SHP77 treated with DMSO at 0.1 percent for 48 hours (cell line): ENCODE measurements at places on chromosomes 6 and 20.
A peak's percentile ranks its signal among the peaks of the same experiment; 100 is the strongest.

DNA sequence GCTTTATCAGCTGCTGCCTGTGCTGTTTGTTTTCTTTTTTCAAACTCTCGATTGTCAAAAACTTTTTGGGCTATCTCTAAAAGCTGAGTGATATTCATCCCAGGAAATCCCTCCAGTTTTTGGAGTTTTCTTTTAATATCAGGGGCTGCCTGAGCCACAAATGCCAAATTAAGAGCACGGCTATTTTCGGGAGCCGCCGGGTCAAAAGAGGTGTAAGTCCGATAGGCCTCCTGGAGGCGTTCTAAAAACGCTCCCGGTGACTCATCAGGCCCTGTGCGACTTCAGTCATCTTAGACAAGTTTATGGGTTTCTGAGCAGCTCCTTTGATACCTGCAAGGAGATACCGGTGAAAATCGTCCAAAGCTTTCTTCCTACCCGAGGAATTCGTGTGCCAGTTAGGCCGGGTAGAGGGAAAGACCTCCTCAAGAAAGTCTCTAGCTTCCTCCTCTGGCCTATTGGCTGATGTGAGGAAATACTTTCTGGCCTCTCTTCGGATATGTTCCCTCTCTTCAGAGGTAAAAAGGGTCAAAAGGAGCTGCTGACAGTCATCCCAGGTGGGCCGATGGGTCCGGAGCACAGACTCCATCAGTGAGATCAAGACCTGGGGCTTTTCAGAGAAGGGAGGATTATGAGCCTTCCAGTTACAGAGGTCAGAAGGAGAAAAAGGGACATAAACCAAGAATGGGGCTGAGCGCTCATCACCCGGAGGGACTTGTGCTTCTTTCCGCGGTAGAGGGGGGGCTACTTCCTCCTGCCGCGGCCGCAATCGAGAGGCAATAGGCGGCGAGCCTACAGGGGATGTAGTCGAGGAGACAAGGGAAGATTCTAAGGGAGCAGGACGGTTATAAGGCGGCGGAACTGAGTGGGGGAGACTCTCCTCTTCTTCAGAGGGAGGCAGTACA, 151.1 kb downstream of the TRIM27 start:
- no peak for DNase-seq

- DNase-seq = no peak
These were observed 211.0 kb downstream of the WDR27 start for GRCh38 chr6:169490830-169491229.

DNA sequence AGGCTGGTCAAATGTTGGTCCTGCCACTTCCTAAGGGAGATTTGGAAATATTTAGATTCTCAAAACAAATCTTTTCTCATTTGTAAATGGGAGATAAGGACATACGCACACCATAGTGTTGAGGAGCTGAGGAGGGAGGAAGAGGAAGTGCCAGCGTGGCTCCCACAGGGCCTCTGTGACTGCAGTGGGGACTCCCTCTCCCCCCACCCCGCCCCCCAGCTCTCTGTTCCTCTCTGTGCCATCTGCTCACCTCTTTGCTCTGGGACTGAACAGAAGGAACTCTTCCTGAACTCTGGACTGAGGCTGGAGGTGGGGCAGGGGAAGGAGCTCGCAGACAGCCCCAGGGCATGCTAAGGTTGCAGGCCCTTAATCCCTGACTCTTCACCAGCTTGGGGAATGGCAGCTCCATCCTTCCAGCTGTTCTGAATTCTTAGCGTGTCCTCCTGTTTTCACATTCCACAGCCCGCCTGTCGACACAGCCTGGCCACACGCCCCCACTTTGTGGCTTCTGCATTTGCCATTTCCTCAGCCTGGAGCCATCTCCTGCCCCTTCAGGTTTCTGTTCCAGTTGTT, 11.4 kb downstream of the DDX27 start:
- no peak for DNase-seq

GRCh38 chr6:108966855-108967755, 118.9 kb downstream of the ARMC2 start:
- peak; percentile 61 for DNase-seq

- no peak for DNase-seq
These were observed 235.0 kb downstream of the HTR1B start for GRCh38 chr6:77228279-77228678.

- no peak for DNase-seq
These were observed 10.4 kb downstream of the CHD6 start for GRCh38 chr20:41607791-41608190.

DNA sequence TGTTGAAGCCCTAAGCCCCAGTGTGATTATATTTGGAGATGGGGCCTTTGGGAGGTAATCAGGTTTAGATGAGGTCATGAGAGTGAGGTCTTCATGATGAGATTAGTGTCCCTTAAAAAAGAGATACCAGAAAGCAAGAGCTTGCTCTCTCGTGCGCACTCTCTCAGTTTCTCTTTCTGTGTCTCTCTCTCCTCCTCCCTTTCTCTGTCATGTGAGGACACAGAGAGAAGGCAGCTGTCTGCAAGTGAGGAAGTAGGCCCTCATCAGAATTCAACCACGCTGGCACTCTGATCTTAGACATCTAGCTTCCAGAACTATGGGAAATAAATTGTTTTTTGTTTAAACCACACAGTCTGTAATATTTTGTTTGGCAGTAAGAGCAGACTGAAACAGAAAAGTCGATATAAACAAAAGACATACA, 180.5 kb downstream of the IBTK start:
- DNase-seq = no peak

DNA sequence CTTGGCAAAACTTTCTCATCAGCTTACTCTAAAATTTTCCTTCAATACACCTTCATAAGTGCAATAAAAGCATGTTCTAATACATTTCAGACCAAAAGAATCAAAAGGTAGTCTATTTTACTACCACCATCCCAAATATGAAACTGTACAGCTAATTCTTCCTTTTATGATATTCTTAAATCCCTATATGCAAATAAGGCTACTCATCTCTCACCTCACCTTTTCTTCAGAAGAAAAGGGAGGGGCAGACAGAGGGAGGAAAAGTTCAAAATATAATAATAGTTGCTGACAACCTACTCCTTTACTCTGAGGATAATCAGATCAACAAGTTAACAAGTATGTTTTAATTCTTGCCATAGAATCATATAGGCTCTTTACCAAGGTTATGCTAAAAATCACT, 7.4 kb downstream of the C6orf120 start:
- DNase-seq = no peak

GRCh38 chr6:137866200-137866913, 702 bp upstream of the TNFAIP3 start:
- DNase-seq = no peak

- no peak for DNase-seq
These were observed 165.4 kb upstream of the CITED2 start for GRCh38 chr6:139539852-139540251.
